ENCODE measurements at places on chromosomes 13 and 19.
A peak's percentile ranks its signal among the peaks of the same experiment; 100 is the strongest.

DNA sequence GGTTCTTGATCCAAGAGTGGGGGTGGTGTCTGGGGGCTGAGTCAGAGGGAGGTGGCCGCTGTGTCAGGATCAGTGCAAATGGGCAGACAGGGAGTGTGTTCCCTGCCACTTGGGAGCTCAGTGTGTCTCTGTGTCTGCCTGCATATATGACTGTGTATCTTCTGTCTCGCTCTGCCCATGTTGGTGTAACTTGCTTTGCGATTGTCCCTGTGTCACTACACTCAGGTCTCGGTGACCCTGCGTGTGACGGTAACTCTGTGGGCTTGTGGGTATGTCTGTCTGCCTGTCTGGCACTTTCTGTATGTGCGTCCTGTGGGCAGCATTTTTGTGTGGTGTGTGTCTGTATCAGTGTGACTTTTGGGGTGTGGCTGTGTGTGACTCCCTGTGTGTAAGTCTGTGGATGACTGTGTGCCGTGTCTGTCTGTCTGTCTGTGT is 8.2 kb upstream of the ERFL start:
- DNase-seq: no peak

- DNase-seq: no peak
Measured at GRCh38 chr13:31032528-31033113, 100.2 kb downstream of the TEX26 start.

GRCh38 chr19:6862673-6863078 is 24.7 kb upstream of the ADGRE1 start:
- peak; percentile 53 for DNase-seq

DNA sequence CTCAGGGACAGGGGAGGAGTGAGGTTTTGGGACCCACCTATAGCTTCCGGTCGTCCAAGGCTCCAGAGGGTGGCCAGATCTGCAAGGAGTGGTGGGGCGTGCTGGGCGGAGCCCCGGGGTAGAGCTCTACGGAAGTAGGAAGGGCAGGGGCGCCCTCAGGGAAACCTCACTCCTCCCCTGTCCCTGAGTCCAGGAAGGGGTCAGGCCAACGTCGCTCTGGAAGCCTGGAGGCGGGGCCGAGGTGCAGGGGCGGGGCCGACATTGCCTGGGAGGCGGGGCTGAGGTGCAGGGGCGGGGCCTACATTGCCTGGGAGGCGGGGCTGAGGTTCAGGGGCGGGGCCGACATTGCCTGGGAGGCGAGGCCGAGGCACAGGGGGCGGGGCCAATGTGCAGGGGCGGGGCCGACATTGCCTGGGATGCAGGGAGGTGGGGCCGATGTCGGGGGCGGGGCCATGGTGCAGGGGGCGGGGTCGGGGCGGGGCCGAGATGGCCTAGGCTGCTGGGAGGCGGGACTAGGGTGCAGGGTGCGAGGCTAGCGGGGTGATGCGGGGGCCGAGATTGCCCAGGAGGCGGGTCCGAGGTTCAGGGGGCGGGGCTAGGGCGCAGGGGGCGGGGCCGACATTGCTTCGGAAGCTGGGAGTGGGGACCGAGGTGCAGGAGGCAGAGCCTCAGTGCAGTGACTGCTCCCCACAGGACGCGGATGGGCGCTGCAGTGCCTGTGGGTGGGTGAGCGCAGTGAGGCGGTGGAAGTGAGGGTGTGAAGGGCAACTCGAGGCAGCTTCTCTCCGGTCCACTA is 4.9 kb upstream of the PALM start:
- no peak for DNase-seq

DNA sequence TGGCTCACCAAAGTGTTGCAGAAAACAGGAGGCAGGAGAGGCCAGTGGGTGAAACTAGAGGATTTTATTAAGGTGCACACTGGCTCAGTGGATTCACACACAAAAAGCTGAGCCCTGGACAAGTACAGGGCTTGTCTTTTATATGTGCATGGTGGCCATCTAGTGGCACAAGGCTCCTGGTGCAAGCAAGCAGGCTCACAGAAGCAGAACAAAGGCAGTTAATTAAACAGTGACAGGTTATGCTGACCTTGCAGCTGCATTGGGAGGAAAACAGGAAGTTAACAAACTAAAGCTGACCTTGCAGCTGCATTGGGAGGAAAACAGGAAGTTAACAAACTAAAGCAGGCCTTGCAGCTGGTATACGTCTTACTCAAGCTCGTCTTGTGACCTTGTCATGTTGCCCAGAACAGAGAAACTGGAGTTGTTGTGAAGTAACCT is 65.3 kb upstream of the ZNF681 start:
- no peak for DNase-seq

DNA sequence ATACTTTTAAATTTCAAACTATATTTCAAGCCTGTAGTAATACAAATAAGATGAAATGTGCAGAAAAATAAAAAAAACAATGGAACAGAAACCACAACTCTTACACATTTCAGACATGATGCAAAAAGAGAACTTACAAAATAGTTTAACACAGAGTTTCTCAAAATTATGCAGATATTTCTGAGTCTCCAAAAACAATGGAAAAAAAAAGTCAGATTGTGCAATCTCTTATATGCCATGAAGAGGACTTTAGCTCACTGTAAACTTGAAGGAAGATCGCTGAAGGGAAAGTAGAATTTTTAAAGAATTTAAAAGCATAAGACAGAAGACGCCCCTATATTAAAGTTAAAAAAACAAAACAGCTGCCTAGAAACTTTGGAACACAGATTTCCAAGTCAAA is 20.4 kb downstream of the ZNF708 start:
- DNase-seq: no peak

GRCh38 chr13:71477735-71478134 is 389.3 kb downstream of the DACH1 start:
- DNase-seq: no peak

- DNase-seq: no peak
Measured at GRCh38 chr19:5949792-5950305, 28.1 kb downstream of the RANBP3 start.

DNA sequence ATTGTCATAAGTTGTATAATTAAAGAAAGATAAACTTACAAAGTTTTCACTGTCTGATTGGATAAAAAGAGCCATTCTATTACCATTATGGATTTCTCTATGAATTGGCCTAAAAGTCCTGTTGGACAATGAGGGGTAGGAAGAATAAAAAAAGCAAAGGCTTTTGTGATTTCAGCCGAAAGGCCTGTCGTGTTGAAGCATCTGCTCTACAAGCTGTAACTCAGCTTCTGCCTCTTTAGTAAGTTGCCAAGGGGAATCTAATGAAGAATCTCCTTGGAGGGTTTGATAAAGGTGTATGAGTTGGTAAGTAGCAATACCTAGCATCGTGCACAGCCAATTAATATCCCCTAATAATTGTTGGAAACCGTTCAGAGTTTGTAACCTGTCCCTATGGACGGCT is 25.2 kb upstream of the ERVV-1 start:
- DNase-seq: no peak

- DNase-seq: no peak
Measured at GRCh38 chr19:45469945-45470761, 2.4 kb downstream of the FOSB start.

- no peak for DNase-seq
Measured at GRCh38 chr19:48348045-48348444, 15.7 kb downstream of the TMEM143 start.

DNA sequence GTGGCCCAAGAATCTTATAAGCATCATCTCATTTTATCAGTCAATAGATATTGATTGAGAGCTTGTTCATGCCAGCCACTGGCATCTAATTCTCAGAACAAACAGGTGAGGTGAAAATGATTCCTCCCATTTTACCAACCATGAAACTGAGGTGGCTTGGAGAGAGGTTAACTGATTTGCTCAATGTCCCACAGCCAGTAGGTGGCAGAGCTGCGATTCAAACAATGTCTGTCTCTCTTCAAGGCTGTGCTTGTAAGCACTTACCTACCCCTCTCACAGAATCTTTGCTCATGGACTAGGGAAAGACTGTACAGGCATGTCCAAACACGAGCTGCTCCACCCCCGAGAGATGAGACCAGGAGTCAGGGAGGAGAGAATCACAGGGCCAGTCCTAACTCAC is 21.5 kb upstream of the GSX1 start:
- no peak for DNase-seq

DNA sequence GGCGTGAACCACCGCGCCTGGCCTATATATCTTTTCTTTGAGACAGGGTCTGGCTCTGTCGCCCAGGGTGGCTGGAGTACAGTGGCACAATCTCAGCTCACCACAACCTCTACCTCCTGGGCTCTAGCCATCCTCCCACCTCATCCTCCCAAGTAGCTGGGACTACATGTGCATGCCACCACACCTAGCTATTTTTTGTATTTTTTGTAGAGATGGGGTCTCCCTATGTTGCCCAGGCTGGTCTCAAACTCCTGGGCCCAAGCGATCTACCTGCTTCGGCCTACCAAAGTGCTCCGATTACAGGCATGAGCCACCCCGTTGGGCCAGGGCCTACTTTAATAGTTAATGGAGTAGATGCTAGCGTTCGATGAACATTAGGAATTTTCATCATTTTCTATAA is 3.4 kb downstream of the TNPO2 start:
- no peak for DNase-seq

All from fibroblast of skin of left biceps (primary cell).